ENCODE measurements at places on chromosomes 2 and 18. TPM values are rescaled to one million over a fixed set of nuclear protein-coding genes. Genes with fewer than 3 reads are reported as not detected.

DNA sequence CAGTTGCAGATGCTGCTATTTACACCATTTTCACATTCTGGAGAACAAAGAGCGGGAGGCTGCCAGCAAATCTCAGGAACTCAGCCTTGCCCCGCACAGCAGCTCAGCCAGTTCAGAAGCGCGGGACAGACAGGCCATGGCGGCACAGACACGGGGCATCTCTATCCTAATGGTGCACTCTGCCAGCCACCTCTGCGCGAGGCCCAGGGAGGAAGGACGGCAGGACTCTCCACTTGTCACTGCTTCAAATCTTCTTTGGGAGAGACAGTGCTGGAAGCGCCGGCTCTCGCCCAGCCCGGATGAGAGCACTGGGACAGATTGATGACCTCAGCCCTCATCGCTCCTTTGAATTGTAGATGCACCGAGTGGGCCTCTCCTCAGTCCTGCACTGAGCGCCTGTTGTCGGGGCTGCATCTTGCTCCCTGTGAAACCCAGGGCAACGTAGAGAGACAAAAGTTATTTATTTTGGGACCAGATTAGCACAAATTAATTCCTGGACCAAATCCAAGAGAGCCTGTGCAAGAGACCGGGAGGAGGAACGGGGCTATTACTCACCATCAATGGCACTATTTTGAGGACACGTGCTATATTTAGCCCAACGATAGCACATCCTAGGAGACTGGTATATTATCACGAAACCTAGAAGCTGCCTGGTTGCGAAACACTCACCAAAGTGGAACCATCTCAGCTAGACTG, 211.4 kb upstream of the SMIM21 start:
- DNase-seq = no peak

DNA sequence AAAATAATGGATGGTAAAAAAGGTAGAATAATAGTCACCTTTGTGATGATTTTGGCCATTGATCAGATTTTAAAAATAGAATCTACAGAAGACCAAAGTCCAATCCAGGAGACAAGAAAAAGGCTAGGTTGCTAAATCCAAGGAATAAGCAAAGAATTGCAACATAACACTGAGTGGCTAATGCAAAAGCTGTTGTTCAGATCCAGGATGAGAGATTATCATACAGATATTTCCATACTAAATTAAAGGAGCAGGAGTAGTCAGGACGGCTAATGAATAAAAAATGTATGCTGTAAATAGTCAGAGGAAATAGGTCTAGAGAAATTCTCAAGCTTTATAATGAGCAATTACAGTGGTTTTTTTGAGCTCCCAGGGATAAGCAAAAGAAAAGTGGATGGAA, 745.9 kb upstream of the ACVR2A start:
- DNase-seq = no peak

Gene LYPD6B
- total RNA-seq = not detected

Gene RNF125
- 7.3 TPM for total RNA-seq

Gene ASB18
- total RNA-seq = not detected
